ENCODE measurements at places on chromosomes 6 and 20. TPM values are rescaled to one million over a fixed set of nuclear protein-coding genes. Genes with fewer than 3 reads are reported as not detected.

- no peak for DNase-seq
These were observed 17.2 kb upstream of the MAS1L start for GRCh38 chr6:29504961-29505360.

GRCh38 chr20:380763-381580 is 412 bp downstream of the TRIB3 start:
- peak; percentile 21 for DNase-seq

DNA sequence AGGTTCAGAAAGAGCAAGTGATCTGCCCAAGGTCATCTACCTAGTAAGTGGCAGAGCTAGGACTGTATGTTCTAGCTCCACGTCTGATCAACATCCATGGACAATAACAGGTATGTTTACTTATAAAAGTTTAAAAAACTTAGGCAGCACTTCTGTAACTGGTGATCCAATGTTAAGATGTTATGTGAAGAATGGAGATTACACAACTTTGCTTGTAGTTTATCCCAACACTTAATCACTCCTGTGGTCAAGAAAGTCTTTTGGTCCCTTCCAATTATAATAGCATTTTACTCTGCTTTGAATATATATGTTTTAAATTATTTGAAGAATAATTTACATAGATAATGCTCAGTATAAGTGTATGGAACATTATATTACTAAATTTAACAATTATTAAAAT is 4.8 kb downstream of the FBXO30 start:
- DNase-seq = peak; percentile 42

DNA sequence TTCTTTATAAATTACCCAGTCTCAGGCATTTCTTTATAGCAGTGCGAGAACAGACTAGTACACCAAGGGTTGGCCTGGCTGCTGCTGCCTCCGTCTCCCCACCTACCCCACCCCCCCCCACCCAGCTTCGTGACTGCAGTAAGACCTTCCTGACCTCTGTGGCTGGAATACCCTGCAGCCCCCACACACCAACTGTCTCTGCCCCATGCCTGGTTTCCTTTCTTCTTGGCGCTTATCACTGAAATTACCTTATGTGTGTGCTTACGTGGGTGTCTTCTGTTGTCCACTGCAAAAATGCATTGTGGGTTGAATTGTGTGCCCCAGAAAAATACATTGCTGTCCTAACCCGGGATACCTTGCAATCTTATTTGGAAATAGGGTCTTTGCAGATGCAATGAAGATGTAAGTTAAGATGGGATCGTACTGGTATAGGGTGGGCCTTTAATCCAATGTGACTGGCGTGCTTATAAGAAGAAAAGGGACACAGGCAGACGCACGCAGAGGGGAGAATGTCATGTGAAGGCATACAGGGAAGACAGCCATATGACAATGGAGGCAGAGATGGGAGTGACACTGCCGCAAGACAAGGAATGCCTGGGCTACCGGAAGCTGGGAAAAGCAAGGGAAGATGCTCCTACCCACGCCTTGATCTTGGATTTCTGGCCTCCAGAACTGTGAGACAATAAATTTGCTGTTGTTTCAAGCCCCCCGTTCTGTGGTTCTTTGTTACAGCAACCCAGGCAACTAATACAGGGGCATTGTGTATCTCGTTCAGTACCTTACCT is 15.4 kb downstream of the SYNJ2 start:
- DNase-seq = no peak

- DNase-seq = no peak
These were observed 133.8 kb downstream of the ARID1B start for GRCh38 chr6:156910938-156911337.

GRCh38 chr20:13800728-13801134 is 15.9 kb downstream of the NDUFAF5 start:
- DNase-seq = peak; percentile 39

- DNase-seq = no peak
These were observed 5.2 kb downstream of the ZNF76 start for GRCh38 chr6:35264550-35265274.

DNA sequence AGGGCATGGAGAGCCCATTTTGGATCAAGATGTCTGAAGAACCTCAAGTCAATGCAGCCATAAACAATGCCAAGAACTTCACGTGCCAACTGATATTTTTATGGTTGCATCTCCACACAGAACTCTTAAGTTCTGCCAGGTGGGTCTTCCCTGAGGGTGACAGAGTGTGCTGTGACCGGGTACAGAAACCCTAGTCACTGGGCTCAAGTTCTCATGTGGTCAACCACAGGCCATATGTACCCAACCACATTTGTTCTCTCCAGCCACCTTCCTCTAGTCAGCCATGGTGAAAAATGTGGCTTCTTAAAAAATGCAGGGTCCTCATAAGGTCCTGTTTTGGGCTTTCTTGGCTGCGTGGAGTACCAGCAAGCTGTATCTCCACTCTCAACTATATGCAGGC is 48.9 kb downstream of the CLIC5 start:
- no peak for DNase-seq

GRCh38 chr6:149984773-149985172 is 21.0 kb downstream of the ULBP1 start:
- no peak for DNase-seq

DNA sequence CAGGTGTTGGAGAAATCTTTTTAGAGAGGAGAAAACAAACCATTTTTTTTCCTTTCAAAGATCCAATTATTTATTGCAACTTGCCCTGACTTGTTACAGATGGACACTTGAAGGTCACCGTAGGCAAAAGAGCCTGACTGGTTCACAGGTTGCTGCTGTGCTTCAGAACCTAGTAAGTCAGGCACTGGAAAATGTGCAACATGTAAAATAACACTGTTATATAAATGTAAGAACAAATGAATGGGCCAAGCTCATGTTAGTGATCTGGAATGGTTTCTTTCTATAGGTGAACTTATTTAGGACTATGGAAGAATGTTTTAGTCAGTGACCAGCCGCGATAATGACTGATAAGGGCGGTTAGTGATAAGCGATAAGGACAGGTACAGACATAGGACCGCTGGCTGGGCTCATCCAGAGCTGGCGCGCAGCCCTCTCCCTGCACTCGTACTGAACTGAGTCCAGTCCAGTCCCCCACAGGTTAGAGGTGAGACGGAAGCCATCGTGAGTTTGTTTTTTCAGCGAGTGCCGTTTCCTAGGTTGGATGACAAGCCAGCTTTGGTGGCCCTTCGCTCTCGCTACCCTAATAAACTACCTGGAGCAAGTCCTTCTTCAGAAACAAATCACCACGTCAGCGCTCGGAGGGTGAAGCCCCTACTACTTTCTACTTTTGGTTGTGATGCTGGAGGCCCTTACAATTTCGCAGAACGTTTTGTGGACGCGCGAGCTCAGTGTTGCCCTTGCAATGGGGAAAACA is 94.4 kb upstream of the PRDM1 start:
- DNase-seq = no peak

DNA sequence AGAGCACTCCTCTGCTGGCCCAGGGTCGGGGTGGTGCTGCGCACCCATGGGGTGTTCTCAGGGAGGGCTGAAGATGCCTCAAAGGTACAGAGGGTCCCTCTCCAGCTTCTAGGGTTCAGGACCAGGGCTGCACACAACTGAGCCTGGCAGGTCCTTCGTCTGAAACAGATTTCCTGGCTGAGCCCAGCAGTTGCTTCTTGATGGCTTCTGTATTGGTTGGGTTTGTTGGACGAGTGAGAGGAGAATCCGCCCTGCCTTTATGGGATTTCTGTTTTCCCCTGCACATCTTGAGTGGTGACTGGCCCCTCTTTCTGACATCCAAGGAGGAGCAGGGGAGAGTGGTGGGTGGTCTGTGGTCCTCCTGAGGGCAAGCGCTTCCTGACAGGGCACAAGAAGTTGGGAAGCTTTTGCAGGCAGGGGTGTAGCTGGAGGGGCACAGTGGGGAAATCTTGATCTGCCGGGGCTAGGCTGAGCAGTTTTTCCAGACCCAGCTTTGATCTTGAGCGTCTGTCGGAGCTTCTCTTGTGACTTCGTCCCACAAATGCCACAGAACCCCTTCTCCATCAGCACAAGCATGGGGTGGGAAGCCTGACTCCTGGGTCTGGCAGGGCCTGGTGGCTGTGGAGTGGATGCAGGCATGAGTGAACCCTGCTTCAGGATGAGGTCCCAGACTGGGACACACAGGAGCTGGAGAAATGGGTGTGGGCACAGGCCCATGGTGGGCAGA is 116.5 kb downstream of the SYNDIG1 start:
- DNase-seq = no peak

GRCh38 chr20:29326376-29327070 is 1930.9 kb upstream of the DEFB115 start:
- DNase-seq = no peak

- peak; percentile 39 for DNase-seq
These were observed 1.0 kb downstream of the NSFL1C start for GRCh38 chr20:1465470-1466210.

- peak; percentile 16 for DNase-seq
These were observed 815.5 kb upstream of the SLC35B3 start for GRCh38 chr6:9250852-9251251.

DNA sequence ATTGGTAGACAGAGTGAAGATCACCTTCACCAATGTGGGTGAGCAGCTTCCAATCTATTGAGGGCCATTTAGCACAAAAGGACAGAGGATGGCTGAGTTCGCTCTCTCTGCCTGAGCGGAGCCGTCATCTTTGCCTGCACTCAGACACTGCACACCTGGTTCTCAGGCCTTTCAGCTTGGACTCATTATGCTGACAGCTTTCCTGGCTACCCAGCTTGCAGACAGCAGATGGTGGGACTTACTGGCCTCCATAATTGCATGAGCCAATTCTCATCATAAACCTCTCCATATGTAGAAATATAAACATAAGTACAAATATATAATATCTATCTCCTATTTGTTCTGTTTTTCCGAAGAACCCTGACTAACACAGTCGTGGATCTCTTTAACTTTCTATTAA is 13.7 kb downstream of the TBXT start:
- no peak for DNase-seq

- peak; percentile 23 for DNase-seq
These were observed 37.8 kb downstream of the TAF8 start for GRCh38 chr6:42088101-42088591.

DNA sequence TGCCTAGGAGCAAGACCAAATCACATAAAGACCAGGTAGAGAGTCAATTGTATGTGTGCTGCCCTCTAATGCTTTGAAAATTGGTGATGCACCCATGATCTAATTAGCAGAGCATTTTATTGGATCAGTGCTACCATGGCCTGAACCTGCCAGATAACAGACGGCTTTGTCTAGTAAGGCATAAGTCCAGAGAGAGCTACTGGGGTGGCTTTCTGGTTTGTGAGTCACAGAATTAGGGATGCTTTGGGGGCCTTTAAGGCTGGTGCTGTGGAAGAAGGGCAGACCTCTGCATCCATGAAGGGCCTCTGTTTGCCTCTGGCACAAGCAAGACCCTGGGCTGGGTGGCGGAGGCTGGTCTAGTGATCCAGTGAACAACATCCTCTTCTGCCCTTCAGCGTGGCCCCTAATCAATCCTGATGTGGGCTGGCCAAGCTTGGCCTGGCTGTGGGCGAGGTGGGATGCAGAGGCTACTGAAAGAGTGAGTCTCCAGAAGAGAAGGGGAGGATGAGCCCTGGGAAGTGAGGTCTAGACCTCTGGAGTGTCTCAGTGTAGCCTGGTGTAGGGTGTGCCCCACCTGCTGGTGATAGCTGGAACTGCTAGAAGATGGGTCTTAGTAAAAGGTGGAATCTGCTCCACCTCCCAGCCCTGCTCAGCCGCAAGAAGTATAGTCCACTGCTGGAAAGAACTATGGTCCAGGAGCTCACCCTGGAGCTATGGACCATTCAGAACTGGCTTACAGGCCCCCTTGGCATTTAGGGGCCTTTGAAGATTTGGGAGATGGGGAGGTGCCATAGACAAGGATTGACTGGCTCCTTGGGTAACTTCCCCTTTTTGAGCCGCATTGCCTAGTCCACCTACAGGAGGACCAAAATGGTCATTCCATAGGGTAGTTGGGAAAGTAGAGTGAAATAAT is 36.7 kb upstream of the AAR2 start:
- DNase-seq = peak; percentile 67

DNA sequence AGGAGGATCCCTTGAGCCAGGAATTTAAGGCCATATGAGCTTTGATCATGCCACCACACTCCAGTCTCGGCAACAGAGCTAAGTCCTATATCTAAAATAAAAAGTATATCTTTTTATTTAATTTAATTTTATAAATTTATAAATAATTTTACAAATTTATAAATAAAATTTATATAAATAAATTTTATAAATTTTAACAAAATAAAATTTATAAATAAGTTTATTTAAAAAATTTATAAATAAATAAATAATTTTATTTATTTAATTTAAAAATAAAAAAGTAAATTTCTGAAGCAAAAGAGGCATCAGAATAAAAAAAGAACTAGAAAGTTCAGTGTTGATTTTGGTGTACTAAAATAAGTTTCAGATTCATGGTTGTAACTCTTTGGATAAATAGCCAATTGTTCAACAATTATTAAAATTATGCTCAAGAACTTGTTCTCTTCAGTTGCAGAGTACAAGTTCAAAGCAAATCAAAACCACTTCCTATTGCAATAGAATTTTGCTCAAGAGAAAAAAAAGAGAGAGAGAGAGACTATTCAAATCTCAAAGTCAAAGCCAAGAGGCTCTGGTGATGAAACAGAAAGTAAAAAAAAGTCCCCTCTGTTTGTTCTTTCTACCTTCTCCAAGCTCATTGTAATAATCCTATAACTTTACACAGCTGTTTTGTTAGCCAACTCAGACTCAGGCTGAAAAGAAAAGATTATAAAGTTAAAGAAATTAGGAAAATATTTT is 547.5 kb upstream of the ADGRB3 start:
- no peak for DNase-seq

DNA sequence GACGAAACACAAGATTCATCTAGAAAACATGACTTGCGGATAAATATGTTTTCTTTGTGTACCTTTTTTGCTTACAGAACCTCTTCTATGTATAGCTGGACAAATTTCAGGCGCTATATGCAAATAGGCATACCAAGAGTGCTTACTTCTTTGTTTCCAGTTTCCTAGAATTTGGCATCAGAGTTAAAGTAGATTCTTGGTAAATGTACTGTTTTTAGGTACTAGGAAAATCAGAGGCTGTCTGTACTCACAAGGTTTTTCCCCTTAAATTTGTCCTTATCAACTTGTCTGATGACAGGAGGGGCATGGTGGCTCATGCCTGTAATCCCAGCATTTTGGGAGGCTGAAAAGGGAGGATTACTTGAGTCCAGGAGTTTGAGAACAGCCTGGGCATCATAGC is 124.9 kb upstream of the TMEM170B start:
- no peak for DNase-seq

GRCh38 chr6:14290041-14290771 is 172.6 kb downstream of the CD83 start:
- no peak for DNase-seq

C6orf163 gene
- total RNA-seq = 0.29 TPM

SLC17A9 gene
- 33.0 TPM for total RNA-seq

SLC22A16 gene
- total RNA-seq = not detected

EPHA7 gene
- not detected for total RNA-seq

GJA10 gene
- not detected for total RNA-seq

SAMD3 gene
- total RNA-seq = 2.7 TPM

BTNL2 gene
- total RNA-seq = not detected

ANKRD6 gene
- not detected for total RNA-seq

Data from HFFc6 (cell line).